ENCODE measurements at places on chromosomes 13 and 19.

- no peak for DNase-seq
Measured at GRCh38 chr13:66154976-66155375, 1075.2 kb downstream of the PCDH9 start.

- DNase-seq = no peak
Measured at GRCh38 chr13:54415753-54416366, 1387.2 kb downstream of the OLFM4 start.

GRCh38 chr13:107562203-107562602 is 653.1 kb downstream of the LIG4 start:
- no peak for DNase-seq

GRCh38 chr13:51747438-51748434 is 56.2 kb downstream of the DHRS12 start:
- no peak for DNase-seq

DNA sequence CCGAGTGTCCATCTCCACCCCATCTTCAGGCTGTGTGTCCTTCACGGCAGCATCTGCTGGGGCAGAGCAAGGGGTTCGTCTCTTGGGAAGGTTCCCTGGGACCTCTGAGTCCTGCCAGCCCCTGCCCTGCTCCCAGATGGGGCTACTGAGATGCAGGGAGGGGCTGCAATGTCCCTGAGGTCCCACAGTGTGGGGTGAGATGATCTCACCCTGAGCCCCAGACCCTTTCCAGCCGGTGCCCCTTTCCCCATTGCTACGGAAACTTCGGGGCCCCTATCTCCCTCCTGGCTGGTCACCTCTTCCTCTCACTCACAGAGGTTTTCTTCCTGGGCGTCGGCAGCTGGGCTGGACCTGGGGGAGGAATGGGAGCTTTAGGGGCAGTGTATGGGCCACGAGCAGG is 5.0 kb downstream of the LILRB2 start:
- DNase-seq = no peak
